NCI-H1436 (cell line): ENCODE measurements at places on chromosomes 5 and 9.

GRCh38 chr9:69431777-69432176 lies 106.8 kb downstream of the ENTREP1 start:
- no peak for DNase-seq

DNA sequence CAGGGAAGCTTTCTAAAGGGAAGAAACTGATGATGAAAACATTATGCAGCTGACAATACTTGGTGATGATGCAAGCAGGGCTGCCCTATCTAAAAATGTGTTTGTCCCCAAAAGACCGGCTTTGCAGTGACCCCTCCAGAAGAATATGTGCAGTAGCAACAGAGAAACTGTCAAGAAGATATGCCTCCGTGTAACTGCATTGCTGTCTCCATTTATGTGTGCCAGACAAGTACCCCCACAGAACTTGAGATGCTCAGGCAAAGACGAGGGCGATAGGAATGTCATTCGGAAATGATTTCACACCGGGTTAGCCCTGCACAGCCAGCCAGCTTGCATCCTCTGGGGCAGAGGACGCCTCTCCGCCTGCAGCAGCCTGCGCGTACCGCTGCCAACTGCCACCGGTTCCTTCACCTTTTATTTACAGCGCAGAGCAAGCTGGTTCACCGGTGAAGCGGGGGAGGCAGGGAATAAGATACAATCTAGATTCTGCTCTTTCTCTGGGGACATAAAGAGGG lies 2.0 kb downstream of the GABBR2 start:
- DNase-seq: peak; percentile 56

DNA sequence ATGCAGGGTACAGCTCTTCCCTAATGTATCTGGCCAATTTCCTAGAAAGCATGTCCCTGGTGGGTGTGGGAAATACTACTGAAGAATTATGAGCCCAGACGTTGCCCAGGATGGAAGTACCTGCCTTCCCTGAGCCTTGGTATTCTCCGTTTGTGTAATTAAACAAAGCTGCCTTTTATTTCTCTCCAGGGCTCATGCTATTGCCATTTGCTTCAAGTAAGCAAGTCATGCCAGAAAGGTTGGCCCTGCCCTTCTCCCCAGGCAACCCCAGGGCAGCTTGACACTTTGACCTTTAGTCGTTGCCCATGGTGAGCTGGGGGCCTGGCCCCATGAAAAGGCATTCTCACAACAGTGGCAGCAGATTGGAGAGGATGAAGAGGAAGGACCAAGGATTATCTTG lies 4.4 kb downstream of the COL27A1 start:
- no peak for DNase-seq

DNA sequence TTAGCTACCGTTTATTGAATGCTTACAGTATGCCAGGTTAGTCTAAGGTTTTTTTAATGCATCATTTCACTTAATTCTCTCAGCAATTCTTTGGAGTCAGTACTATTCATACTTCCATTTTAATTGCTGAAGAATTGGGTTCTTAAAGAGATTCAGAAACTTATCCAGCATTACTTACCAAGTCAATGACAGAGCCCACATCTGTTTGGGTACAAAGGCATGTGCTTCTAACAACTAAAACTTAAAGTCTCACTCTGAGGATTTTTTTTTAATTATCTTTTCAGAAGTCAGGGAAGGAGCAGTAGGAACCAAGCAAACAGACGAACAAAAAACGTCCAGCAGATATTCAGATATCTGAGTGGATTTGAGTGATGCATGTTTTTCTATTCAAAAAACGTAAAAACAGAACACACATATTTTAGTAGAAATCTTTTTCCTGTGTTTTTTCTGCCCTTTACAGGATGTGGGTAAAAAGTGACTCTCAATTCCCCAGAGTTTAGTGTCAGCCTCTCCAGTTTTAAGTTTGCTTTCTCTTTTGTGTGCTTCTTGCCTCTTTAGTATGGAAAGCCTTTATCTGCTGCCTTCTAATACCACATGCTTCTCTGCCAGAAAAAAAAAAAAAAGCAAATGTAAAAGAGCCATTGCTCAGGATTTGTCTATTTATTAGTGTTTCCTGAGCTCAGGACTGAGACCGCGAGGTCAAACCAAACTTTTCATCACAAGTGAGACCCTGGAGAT lies 118.0 kb downstream of the PRKACG start:
- DNase-seq: no peak

DNA sequence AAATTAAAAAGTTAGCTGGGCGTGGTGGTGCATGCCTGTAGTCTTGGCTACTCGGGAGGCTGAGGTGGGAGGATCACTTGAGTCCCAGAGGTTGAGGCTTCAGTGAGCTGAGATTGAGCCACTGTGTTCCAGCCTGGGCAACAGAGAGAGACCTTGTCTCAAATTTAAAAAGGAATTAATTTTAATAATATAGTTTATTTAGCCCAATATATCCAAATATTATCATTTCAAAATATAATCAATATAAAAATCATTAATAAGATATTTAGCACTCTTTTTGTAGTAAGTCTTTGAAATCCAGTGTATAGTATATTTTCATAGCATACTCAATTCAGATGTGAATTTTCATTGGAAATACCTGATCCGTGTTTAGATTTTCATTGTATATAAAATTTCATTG lies 43.2 kb upstream of the ORM1 start:
- DNase-seq: no peak

DNA sequence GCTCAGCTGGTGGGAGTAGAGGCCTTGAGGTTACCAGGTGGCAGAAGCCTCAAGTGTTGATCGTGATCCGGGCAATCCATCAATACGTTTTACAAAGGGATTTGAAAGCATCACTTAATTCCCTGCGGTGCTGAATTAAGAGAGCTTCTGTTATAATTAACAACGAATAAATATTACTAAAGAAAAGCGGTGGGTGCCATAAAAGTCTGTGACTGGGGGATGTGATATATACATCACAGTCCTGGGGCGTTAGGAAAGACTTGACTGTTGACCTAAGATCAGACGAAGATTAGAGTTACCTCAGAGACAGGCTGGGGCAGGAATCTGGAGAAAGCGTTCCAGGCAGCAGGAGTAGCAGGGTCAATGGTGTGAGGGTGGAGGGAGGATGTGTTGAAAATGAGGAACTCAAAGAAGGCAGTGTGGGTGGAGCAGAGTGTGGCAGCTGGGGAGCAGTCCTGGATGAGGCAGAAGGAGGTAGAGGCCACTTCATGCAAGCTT lies 6.7 kb upstream of the C5orf63 start:
- DNase-seq: no peak

GRCh38 chr9:112193572-112194288 lies 18.6 kb upstream of the SUSD1 start:
- DNase-seq: no peak

GRCh38 chr5:169805937-169806700 lies 169.0 kb downstream of the DOCK2 start:
- no peak for DNase-seq

DNA sequence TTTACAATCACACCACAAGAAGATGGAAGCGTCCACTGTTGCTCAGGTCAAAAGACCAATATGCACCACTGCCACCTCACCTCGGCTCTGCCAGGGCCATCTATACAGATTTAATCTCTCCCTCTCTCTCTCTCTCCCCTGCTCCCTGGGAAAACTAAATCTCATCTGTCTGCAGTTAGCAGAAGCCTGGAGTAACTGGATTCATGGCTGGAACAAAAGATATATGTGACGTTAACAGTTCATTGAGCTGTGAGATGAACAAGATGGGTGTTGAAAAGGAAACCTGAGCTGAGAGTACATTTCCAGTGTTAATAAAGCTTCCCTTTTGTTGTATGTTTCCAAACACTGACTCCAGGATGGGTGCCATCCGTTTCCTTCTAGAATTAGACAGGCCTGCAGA lies 369.7 kb downstream of the CDK5RAP2 start:
- no peak for DNase-seq
